ENCODE measurements at places on chromosomes 6 and 20.

DNA sequence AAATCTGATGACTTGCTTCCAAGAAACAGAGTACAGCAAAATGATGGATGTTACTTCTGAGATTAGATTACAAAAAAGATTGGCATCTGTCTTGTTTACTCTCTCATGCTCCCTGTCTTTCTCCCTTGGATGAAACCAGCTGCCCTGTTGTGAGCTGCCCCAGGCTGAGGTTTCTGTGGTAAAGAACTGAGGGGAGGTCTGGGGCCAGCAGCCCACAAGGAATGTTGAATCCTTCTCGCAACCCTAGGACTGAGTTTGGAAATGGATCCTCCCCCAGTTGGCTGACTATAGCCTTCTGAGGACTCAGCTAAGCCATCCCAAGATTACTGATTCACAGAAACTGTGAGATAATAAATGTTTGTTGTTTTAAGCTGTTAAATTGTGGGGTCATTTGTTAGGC, 5.6 kb upstream of the HECA start:
- no peak for DNase-seq

DNA sequence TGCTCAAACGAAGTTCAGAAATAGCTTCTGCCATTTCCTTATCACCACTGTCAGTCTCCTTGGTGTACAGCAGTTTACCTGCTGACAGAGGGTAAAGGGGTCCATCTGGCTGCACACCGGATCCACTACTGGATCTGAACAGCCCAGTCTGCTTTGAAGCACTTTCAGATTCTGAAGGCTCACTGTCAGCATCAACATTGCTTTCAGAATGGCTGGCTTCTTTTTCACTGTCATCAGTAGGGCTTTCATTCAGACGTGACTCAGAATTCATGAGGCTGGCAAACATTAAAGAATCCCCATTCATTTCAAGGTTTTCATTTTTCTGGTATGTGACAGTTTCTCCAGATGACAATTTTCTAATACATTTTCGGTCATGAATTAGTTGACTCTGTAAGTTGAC, 21.0 kb upstream of the PNISR start:
- DNase-seq, result no peak

- DNase-seq, result no peak
Observed at GRCh38 chr20:2416541-2417212, 36.0 kb downstream of the TGM6 start.

DNA sequence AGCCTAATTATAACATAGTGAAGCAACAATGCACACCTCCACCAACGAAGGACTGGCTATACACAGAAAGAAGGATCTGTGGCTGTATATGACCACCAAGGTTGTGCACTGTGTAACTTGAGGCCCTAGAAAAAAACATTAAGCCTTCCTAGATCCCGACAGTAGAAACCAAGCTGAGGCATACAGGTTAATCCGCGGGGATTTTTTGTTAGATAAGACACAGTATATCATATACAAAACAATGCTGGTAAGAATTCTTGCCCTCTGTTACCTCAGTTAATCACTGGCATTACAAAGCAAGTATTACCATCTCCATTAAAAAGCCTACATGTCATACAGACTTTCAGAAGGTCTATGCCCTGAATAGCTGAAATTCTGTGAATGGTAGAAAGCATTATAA, 228.8 kb downstream of the TBC1D32 start:
- DNase-seq, result no peak

DNA sequence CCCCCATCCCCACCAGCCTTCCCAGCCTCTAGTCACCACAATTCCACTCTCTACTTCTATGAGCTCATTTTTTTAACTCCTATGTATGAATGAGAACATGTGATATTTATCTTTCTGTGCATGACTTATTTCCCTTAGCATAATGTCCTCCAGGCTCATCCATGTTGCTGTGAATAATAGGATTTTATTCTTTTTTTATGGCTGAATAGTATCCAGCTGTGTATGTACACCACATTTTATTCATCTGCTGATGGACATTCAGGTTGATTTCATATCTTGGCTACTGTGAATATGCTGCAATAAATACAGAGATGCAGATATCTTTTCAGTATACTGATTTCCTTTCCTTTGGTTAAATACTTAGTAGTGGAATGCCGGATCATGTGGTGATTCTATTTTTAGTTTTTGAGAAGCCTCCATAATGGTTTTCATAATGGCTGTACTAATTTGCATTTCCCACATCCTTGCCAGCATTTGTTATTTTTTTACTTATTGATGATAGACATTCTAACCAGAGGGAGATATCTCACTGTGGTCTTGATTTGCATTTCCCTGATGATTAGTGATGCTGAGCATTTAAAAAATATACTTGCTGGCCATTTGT, 194.9 kb downstream of the PACRG start:
- no peak for DNase-seq

All from EL (cell line).